ENCODE measurements at places on chromosomes 16 and 17.

GRCh38 chr17:35022536-35023063 is 40.9 kb downstream of the RFFL start:
- peak; percentile 92 for DNase-seq

DNA sequence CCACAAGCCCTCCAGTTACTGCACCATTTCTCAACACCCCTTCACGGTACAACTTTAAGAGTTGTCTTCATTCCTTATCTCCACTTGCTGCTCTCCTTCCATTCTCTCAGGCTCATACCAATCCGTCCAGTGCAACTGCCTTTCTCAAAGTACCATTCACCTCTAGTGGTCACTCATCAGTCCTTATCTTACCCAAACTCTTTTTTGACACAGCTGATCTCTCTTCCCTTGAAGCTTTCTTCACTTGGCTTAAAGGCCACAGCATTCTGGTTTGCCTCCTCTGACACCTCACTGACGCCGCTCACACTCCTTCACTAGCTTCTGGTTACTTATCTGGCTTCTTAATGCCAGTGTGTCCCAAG is 24.9 kb downstream of the UBE2G1 start:
- no peak for DNase-seq

GRCh38 chr17:68424861-68425260 is 32.4 kb downstream of the WIPI1 start:
- no peak for DNase-seq

DNA sequence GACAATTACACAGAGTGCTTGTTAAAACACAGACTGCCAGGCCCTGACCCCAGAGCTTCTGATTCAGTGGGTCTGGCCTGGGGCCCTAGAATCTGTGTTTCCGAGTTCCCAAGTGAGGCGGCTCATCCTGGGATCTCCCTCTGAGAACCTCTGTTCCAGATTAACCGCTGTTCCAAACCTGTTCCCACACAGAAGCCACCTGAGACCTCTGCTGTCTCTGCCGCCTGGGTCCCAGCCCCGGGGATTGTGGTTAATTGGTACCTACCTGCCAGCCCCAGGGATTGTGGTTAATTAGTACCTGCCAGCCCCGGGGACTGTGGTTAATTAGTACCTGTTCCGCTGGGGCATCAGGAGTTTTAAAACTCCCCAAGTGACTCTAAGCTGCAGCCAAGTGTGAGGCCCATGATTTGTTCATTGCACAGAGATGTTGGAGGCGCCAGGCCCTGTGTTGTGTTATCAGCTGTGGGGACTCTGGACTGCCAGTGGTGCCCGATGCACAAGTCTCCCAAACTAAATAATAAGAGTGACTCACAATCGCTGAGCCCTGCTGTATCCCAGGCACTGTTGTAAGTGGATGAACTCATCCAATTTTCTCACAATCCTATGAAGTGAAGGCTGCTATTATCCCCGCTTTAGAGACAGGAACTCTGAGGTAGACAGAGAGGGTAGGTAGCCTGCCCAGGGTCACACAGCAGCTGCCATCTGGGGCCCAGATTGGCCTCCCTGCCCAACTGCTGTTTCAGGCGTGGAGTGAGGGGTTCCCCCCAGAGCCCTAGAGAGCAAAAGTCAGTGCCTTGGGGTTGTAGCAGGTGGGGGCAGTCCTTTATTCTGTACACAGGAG is 219.7 kb downstream of the IRF8 start:
- DNase-seq: no peak

- DNase-seq: peak; percentile 32
Measured at GRCh38 chr16:68116256-68116867, 31.2 kb downstream of the NFATC3 start.

DNA sequence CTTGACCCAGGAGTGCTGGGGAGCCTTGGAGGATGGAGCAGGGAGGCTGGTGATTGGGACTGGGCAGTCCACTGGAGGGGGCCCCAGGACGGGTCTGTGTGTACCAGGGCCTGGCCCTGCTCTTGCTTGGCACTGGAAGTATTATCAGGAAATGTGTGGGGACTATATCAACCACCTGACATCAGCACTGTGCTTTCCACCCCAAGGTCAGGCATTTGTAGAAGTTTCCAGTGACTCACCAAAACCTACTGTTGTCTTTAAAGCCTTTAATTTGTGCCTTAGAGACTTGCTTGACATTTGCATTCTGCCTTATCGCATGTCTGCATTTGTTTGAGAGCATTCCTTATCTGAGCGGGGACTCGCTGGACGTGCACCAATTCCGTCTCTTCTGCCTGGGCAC is 323.1 kb downstream of the FOXL1 start:
- DNase-seq: no peak

GRCh38 chr17:4708436-4708835 is 2.0 kb upstream of the ARRB2 start:
- peak; percentile 81 for DNase-seq

Measured in activated CD4-positive, alpha-beta T cell treated with anti-CD3 and anti-CD28 coated beads, Interleukin-2, amount 50 U/mL, for 16 hours (primary cell).